ENCODE measurements at places on chromosomes 5 and 9. TPM values are rescaled to one million over a fixed set of nuclear protein-coding genes. Genes with fewer than 3 reads are reported as not detected.

DNA sequence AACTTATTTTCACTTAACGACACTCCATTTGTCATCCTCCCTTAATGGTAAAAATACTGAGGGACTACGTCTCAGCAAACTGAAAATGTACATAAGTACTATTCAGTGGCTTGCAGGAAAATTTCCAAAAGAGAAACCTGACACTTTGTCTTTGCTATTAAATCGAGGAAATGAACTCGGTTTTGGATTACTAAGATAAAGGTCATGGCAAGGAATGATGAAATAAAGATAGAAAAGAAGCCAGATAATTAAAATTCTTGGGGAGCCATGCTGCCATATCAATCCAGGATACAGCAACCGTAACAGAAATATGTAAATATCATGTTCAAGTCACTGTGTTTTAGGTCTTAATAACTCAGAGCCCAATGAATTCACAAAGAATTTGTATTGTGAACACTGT lies 647.8 kb downstream of the CDH9 start:
- H3K27me3 ChIP-seq = no peaks in the 10 kb centered on the region
- no peaks in the 10 kb centered on the region for H3K4me1 ChIP-seq
- no peaks in the 10 kb centered on the region for H3K36me3 ChIP-seq

DNA sequence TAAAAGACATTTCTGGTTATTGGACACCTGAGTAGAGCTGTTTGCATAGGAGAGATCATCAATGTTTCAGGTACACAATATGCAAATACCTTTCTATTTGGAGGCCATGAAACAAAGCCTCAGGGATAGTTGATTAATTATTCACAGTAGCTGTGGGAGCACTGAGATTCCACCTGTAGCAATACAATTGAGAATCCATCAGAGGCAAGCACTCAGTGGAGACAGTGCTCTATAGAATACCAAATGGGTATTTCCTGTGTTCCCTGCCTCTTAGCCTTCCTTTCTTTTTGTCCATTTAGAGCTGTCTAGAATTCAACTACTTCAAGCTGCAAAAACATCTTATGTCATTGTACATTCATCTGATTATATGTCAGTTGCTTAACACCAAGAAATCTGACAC lies 1754.0 kb upstream of the ACO1 start:
- no peak for DNase-seq
- H3K27me3 ChIP-seq = no peaks in the 10 kb centered on the region
- H3K4me3 ChIP-seq = no peak overlapping the region
- H3K4me1 ChIP-seq = no peaks in the 10 kb centered on the region
- H3K36me3 ChIP-seq = no peaks in the 10 kb centered on the region
- H3K27ac ChIP-seq = no peak overlapping the region

Gene SPINK1
- not detected for total RNA-seq

- peak overlapping the region; percentile 61 for H3K4me3 ChIP-seq
- H3K4me1 ChIP-seq = peaks cover 31% of the 10 kb centered on the region
- H3K27me3 ChIP-seq = no peaks in the 10 kb centered on the region
- no peak for DNase-seq
Observed at GRCh38 chr5:74935752-74936091, 69.5 kb upstream of the FAM169A start.

DNA sequence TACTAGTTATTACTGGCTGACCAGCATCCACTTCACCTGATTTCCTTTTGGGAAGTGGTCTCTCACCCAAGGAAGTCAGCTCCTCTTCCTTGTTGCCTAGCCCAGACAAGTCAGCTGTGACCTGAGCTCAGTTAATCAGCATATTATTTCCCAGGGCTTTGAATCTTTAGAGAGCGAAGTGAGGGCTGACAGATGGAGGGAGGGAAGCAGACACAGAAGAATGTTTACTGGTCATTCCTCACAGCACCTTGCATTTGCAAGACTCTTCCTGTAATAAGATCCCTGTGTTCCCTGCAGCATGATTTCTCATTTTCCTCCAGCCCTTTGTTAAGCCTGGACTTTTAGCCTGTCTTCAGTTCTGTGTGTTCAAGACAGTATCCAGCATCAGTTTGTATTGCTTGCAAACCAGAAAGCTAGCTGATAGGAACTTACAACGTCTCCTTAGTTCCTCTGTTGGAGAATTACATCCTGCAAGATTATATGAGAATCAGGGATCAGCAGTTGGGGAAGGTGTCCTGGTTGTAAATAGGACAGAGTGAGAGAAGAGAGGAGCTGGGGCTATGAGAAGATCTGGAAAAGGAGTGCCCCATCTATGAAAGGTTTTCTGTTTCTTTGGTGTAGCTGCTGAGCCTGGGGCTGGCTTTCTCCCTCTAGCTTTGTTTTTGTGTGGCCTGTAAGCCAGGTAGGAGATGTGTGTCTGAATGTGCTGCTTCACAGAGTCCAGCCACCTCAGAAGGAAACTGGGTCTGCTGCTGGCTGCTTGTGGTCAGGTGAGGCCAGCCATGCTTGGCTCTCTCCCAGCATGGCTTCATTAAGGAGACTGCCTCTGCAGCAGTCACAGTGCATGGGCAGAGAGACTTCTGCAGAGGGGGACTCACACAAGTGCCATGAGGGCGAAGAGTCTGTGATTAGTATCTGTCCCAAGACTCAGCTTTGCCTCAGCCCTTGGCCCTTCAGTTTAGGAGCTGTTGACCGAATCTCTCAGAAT lies 50.3 kb downstream of the MAN2A1 start:
- no peak for DNase-seq
- no peaks in the 10 kb centered on the region for H3K27me3 ChIP-seq
- H3K36me3 ChIP-seq = peaks cover 34% of the 10 kb centered on the region
- no peak overlapping the region for H3K4me3 ChIP-seq
- H3K4me1 ChIP-seq = peaks cover 53% of the 10 kb centered on the region
- no peak overlapping the region for H3K27ac ChIP-seq

Gene SPINK6
- total RNA-seq = not detected

- H3K36me3 ChIP-seq = no peaks in the 10 kb centered on the region
- H3K4me1 ChIP-seq = no peaks in the 10 kb centered on the region
- H3K4me3 ChIP-seq = no peak overlapping the region
Observed at GRCh38 chr5:155711882-155712281, 615.1 kb upstream of the SGCD start.

Gene SNCAIP
- not detected for total RNA-seq

Gene NXNL2
- not detected for total RNA-seq

Gene CAMK2A
- not detected for total RNA-seq

Measured in activated naive CD4-positive, alpha-beta T cell treated with anti-CD3 and anti-CD28 coated beads for 36 hours (primary cell).